ENCODE measurements at places on chromosomes 4 and X.

DNA sequence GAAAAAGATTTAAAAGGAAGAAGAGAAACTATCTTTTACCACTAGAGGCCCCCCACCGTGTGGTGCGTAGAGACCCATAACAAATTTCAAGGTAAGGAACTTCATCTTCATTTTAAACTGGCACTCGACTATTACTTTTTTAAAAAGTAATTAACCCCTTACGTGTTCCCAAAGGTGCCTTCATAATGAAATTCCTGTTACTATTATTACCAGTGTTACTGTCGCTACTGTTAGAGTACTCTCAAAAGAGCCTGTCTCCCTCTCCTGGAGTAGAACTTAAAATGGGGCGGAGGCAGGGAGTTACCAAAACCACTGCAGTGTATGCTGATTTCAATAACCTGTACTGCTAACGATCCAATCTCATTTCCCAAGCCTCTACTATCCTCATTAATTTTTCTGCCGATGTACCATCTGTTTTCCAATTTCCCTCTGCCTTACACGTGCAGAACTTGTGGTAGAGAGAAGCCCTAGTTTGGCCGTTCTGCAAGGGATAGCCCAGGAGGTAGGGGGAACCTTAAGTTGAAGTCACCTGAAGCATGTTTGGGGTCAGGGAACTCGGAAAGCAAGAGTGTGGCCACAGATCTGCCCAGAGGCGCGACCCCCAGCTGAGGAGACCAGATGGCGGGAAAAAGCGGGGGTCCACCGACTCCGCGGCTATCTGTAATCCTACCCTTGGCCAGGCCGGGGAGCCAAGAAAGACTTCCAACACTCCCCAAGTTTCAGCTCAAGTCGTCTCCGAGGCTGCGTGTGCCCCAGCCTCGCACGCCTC is 720 bp upstream of the STK26 start:
- peak; percentile 33 for DNase-seq

GRCh38 chr4:132101526-132101925 is 1047.6 kb upstream of the PCDH10 start:
- DNase-seq, result no peak

DNA sequence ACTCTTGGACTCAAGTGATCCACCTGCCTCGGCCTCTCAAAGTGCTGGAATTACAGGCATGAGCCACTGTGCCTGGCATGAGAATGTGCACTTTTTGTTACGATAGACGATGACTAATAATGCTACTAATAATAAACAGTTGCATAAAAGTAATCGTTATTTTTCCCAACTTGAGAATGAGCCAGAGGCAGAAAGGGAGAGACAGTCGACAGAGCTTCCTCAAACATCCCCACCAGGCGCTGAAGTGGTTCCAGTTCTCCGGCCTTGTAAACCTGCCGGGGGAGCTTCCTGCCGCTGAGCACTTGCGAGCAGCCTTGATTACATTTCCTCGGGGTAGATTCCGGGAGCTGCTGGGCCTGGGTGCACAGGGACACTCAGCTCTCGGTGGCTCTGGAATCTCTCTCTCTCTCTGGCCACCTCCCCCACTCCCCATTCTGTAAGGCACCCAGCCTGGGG is 8.9 kb upstream of the HTRA3 start:
- DNase-seq, result no peak

DNA sequence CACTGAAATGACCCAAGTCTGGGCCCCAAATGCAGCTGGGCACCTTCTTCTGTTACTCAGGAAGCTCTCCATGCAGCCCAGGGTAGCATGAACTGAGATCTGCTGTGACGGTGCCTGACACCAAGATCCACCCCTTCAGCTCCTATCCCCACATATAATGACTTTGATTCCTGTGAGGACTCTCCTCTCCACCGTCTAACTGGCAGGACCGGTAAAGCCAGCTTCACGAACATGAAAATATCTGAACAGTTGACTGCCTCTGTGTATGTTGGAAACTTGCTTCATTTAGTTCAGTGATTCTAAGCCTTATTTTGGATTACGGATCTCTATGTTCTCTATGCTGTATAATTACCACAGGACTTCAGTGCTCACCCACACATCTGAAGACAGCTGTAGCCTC is 115.5 kb upstream of the TMEM150C start:
- no peak for DNase-seq

DNA sequence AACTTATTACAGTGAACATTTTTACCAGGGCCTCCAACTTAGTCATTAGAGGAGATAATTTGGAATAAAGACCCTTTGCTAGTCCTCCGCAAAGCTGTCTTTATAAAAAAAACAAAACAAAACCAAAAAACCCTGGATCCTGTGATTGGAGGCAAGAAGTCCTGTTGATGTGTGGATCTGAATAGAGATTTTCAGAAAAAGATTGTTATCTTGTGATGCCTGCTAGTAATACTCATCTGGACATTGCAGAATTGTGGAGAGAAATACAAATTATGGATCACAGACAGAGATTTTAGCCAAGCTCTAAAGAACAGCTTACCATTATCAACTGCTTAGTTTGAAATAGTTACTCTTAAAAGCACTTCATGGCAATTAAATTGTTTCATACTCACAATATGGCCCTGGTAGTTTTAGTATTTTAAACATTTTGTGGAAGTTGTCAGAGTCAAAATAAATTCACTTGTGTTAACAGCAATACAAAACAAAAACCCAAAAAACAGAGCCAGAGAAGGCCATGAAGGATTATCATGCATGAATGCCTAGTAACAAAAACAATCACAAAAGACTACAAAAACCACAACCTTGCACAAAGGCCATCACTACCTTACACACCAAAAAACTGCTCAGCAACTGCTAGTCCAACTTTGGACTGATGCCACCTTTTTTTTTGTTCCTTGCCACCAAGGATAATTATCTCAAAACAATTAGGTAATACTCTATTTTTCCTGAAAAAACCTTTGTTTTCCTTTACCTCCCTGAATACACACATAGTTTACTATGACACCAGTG is 514.5 kb upstream of the SLIT2 start:
- no peak for DNase-seq

- peak; percentile 75 for DNase-seq
Measured at GRCh38 chrX:101390664-101391525, at the start of gene RPL36A. Gene RPL36A, plus strand, starts transcription at chrX:101391011. Its CDS starts 33 bp downstream, at chrX:101391044.

GRCh38 chr4:42642101-42642797 is 14.7 kb downstream of the ATP8A1 start:
- DNase-seq, result no peak

- DNase-seq, result no peak
Measured at GRCh38 chr4:106201373-106201772, 114.6 kb downstream of the TBCK start.

GRCh38 chr4:76594173-76594572 is 159.1 kb downstream of the SHROOM3 start:
- DNase-seq, result no peak

- DNase-seq, result peak; percentile 0
Measured at GRCh38 chr4:69470561-69470960, 25.1 kb downstream of the UGT2B4 start.

GRCh38 chr4:154313004-154313585 is 178.5 kb downstream of the DCHS2 start:
- no peak for DNase-seq

DNA sequence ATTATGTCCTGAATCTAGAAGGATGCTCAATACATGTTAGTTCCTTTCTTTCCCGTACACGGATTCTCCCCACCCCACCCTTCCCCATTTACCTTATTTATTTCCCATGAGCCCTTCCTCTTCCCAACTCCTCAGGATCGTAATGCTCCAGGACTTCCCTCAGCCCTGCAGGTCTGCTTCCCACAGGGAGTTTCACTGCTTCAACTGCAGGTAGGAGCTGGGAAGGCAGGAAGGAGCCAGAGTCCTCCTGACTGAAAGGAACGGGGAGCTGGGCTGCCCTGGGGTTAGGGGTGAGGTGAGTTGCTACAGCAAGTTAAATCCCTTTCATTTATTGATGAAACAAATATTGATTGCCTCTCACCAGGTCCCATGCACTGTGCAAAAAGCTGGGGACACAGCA is 33.2 kb downstream of the SAT1 start:
- peak; percentile 44 for DNase-seq

GRCh38 chr4:172652369-172652768 is 516.2 kb upstream of the GALNT7 start:
- DNase-seq, result no peak

DNA sequence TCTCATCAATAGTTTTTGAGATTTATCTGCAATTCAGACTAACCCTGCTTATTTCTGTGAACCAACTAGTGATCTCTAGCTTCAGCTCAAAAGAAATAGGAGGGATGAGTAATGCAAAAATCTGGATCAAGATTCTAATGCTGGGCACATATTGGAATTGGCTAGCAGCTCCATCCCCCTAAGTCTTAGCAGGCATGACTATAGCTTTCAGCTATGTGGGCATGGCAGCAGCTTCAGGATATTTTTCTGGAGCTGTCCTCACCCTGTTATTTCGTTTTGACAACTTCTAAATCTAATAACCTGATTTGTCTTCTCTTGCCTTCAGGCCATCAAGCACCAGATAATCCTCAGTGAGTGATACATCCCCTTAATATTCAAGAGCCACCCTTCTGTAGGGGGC is 50.8 kb upstream of the GNPDA2 start:
- DNase-seq, result no peak

- DNase-seq, result no peak
Measured at GRCh38 chr4:182549356-182549755, 306.2 kb downstream of the TENM3 start.

DNA sequence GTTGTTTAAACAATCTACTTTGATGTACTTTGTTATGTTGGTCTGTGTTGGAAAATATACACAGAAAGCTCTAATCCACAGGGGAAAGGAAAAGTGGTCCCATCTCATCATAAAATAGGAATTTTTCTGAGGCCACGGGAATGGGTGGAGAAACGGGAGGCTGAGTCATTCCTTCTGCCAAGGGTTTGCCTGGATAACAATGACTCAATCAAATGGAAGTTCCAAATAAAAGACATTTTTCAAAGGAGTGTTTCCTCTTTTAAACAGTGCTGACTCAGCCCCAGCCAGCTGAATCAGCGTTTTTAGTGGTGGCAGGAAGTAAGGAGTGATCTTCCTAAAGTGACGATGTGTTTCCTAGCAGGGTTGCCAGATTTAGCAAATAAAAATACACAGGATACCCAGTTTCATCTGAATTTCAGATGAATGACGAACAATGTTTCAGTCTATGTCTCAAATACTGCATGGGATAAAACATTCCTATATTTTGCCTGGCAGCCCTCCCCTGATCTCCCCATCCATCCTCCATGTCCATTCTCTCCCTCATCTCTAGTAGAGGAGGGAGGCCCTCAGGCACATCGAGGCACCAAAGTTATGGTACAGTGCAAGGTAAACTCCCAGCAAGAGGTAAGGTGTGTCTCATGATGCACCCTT is 345.4 kb upstream of the GATB start:
- no peak for DNase-seq

DNA sequence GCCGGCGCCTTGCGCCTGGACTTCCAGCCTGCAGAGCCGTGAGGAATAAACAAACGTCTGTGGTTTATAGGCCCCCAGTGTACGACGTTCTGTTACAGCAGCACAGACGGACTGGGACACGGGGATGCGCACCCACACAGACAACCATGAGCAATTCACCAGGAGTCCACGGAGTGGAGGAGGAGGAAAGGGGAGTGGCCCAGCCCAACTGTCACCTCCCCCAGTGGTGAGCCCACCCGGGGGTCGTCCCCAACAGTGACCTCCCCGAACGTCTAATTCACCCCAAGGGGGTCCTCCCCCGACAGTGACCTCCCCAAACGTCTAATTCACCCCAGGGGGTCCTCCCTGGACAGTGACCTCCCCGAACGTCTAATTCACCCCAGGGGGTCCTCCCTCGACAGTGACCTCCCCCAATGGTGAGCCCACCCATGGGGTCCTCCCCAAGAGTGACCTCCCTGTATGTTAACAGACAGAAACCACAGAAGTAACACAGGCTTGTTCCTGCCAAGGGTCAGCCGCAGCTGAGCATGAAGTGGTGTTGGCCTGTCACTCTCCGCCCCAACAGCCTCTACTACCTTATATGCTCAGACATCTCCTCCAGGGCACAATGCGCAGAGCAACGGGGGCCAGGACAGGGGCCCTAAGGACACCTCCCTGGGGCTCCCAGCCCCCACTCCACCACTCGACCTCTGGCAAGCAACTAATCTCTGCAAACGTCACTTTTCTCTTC is 6.2 kb downstream of the GAK start:
- DNase-seq, result peak; percentile 39

DNA sequence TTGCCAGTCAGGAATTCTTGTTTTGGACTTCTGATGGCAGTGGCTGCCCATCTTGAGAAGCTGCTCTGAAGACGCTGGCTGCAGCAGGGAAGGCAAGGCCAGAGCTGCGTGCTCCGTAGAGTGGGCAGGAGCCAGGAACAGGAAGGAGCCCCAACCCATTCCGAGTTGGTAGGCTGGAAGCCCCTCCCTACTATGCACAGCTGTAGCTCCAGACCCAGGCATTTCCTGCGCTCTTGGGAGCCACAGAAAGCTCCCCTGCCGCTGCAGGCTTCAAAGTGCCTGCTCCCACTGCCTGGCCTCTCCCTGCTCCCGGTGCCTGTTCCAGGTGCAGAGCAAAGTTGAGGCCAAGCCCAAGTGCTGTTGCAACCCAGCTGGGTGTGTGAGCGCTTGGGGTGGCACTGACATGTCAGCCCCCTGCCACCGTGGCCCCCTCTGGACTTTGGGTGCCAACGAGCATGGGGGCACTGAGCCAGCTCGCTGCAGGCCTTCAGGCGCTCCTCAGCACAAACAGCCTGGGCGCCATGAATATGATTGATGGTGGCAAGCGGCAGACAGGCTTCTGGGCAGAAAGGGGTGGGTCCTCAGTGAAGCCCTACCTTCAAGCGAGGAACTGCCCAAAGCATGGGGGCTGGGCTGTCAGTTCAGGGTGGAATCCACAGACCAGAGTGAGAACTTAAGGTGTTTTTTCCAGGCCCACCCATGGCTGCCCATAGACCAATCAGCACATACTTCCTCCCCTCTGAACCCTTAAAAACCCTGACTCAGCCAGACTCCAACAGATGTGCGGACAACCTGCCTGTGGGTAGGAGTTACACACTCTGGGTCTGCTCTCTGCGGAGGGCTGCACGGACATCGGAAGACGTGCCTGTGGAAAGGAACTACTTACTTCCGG is 677.2 kb upstream of the INTU start:
- DNase-seq, result peak; percentile 17

GRCh38 chr4:52873191-52873590 is 11.1 kb downstream of the RASL11B start:
- peak; percentile 69 for DNase-seq

- no peak for DNase-seq
Measured at GRCh38 chr4:10722957-10723356, 38.4 kb upstream of the CLNK start.

DNA sequence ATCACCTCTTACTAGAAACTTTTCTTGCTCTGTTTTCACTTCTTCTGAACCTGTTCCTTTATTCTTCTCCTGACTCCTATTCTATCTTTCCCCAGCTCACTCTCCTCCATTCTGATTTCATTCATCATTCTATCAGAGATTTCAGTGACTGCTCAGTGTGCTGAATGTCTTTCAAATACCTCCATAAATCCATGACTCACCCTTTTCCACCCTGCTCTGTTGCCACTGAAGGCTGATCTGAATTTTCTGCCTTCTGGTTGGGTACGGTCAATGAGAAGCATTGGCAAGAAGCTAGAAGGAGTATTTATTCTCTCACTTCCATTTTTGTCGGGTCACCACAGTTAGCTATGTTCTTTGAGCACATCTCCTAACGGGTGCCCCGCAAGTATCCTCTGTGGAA is 265.9 kb downstream of the CBLL2 start:
- DNase-seq, result no peak

- no peak for DNase-seq
Measured at GRCh38 chr4:159937595-159937994, 834.7 kb downstream of the RAPGEF2 start.
